Stimulated activated CD4-positive, alpha-beta T cell treated with anti-CD3 and anti-CD28 coated beads, Interleukin-1b, Interleukin-23, amount 100 ng/mL, for 24 hours (primary cell): ENCODE measurements at places on chromosomes 11 and 22.

DNA sequence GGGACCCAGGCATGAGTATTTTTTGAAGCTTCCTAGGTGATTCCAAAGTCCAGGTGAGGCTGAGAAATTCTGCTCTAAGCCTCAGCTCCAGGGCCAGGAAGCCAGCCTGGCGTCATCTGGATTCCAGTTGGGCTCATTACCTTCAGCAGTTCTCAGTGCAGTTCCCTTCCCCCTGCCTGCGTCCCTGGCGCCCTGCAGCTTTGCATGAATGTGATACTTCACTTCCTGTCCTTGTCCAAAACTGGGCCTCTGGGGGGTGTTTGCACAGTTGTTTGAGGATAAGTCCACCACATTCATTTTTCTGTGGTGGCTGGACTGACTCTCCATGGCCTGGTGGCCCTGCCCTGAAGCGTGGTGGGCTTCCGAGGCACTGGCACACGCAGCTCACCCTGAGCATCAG is 98.1 kb downstream of the TENM4 start:
- no peak for DNase-seq

DNA sequence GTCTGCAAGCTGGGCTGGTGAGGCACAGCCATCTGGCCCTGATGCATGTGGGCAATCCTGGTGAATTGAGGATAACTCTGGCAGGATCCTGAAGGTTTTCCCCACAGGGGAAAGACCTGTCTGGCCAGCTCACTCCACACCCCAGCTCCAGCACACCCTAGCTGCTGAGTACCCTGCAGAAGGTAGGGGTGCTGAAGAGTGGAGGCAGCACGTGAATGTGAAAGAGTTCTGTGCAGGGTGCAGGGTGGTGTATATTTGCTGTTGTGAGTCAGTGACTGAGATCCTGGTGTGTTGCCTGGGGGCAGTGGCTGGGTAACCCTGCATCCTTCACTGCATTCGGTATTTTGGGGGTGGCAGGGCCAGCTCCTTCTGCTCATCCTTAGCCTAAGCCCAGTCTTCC is 22.4 kb downstream of the DGAT2 start:
- DNase-seq, result no peak

- DNase-seq, result no peak
Observed at GRCh38 chr22:30340911-30341685, 14.4 kb upstream of the TBC1D10A start.

- no peak for DNase-seq
Observed at GRCh38 chr11:128627666-128628324, 40.4 kb upstream of the ETS1 start.

- DNase-seq, result no peak
Observed at GRCh38 chr11:100791860-100792259, 104.8 kb downstream of the ARHGAP42 start.

DNA sequence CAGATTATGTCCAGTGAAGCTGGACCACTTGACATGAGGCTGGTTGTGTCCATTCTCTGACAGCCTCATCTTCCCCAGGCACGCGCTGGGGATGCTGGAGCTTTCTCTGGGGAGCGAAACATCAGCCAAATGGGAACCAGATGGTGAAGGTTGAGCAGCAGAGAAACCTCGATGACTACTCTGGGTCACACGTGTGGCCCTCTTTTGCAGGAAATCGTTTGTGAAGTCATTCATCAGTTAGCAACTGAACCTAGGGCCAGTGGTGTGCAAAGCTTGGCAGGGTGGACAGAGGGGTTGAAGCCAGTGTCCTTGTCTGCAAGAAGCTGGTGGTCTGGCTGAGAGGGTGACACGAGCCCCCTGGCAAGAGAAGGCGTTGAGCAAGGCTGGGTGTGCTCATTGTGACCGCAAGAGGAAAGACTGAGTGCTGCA is 109.8 kb downstream of the ZBTB16 start:
- DNase-seq, result no peak

GRCh38 chr11:45089251-45089650 is 57.2 kb upstream of the PRDM11 start:
- DNase-seq, result no peak

DNA sequence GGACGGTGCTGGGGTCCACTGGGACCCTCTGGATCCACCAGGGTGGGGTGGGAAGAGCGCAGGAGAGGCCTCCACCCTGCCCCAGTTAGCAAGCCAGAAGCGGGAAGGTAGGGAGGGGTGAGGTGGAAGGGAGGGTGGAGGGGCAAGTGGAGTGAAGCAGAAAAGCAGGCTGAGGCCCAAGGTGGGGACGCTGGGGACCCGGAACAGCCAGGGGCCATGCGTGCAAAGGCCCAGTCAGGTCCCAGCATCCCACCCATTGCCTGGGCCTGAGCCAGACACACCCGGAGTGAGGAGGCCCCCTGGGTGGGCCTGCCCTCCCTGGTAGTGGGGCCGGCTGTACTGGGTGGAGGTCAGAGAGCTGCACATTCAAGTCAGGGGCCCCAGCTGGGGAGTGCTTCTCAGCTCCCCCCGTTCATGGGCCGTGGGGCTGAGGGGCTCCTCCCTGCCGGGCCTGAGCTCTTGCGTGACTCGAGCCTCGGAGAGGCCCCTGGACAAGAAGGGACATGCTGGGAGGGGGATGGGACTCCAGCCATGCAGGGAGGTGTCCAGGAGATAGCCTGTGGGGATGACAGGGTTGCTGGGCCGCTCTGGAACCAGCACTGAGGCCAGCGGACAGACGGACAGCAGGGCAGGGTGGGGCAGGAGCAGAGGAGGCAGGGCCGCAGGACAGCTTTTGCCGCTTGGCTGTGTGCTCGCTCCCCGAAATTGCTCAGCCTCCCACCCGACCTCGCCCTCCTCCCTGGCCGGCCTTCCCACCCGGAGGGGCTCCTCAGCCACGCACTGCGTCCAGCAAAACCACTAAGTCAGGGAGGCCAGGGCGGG is 7.7 kb downstream of the TNNT3 start:
- DNase-seq, result no peak

DNA sequence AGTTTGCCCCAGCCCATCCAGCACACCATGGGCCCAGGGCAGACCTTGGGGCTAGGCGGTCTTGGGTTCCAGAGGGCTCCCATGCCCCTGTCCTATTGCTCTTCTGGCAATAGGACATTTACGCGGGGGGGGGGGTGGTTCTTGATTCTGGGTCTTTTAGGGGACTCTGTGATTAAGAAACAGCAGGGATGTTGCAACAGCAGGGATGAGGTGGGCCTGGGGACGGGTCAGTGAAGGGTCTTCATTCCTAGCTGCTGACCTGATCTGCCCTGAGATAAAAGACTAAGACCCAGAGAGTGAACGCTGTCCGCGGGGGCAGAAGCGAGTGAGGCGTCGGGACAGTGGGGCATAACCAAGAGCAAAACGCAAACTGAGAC is 418 bp upstream of the ADAMTS15 start:
- DNase-seq, result no peak

GRCh38 chr22:27647540-27647939 is 154.0 kb downstream of the MN1 start:
- DNase-seq, result no peak
